ENCODE measurements at places on chromosomes 2 and 18. TPM values are rescaled to one million over a fixed set of nuclear protein-coding genes. Genes with fewer than 3 reads are reported as not detected.

KCNIP3 gene
- 0.46 TPM for total RNA-seq

G6PC2 gene
- total RNA-seq = not detected

SPAST gene
- total RNA-seq = 11.5 TPM

COL6A3 gene
- total RNA-seq = 21.1 TPM

SAG gene
- total RNA-seq = not detected

IL36RN gene
- not detected for total RNA-seq

- H3K27me3 ChIP-seq = no peaks in the 10 kb centered on the region
- H3K36me3 ChIP-seq = no peaks in the 10 kb centered on the region
- H3K4me3 ChIP-seq = no peak overlapping the region
- H3K27ac ChIP-seq = no peak overlapping the region
- no peak for DNase-seq
Measured at GRCh38 chr2:213007290-213007838, 144.0 kb downstream of the IKZF2 start.

- peak overlapping the region; percentile 72 for H3K27ac ChIP-seq
- no peak for DNase-seq
- H3K4me1 ChIP-seq = no peaks in the 10 kb centered on the region
- H3K36me3 ChIP-seq = no peaks in the 10 kb centered on the region
Measured at GRCh38 chr18:48800876-48801727, 149.7 kb downstream of the SMAD7 start.

GRCh38 chr18:9690418-9691188 lies 17.5 kb upstream of the RAB31 start:
- no peaks in the 10 kb centered on the region for H3K27me3 ChIP-seq
- no peaks in the 10 kb centered on the region for H3K4me1 ChIP-seq
- no peak overlapping the region for H3K4me3 ChIP-seq
- no peak for DNase-seq

- H3K27ac ChIP-seq = no peak overlapping the region
- H3K36me3 ChIP-seq = no peaks in the 10 kb centered on the region
- H3K4me1 ChIP-seq = no peaks in the 10 kb centered on the region
Measured at GRCh38 chr2:37832590-37833197, 92.4 kb upstream of the RMDN2 start.

GRCh38 chr2:79099140-79099686 lies 11.4 kb upstream of the REG1B start:
- no peak overlapping the region for H3K27ac ChIP-seq
- no peak overlapping the region for H3K4me3 ChIP-seq
- H3K4me1 ChIP-seq = no peaks in the 10 kb centered on the region
- H3K27me3 ChIP-seq = no peaks in the 10 kb centered on the region
- DNase-seq = no peak
- H3K36me3 ChIP-seq = no peaks in the 10 kb centered on the region

- no peaks in the 10 kb centered on the region for H3K27me3 ChIP-seq
- no peak overlapping the region for H3K27ac ChIP-seq
- H3K4me3 ChIP-seq = no peak overlapping the region
- no peaks in the 10 kb centered on the region for H3K36me3 ChIP-seq
Measured at GRCh38 chr2:166334805-166335204, 40.9 kb downstream of the SCN9A start.

GRCh38 chr2:149329068-149329467 lies 1.3 kb upstream of the LYPD6 start:
- H3K4me1 ChIP-seq = no peaks in the 10 kb centered on the region
- H3K27ac ChIP-seq = no peak overlapping the region
- no peaks in the 10 kb centered on the region for H3K36me3 ChIP-seq
- no peak overlapping the region for H3K4me3 ChIP-seq
- H3K27me3 ChIP-seq = no peaks in the 10 kb centered on the region

DNA sequence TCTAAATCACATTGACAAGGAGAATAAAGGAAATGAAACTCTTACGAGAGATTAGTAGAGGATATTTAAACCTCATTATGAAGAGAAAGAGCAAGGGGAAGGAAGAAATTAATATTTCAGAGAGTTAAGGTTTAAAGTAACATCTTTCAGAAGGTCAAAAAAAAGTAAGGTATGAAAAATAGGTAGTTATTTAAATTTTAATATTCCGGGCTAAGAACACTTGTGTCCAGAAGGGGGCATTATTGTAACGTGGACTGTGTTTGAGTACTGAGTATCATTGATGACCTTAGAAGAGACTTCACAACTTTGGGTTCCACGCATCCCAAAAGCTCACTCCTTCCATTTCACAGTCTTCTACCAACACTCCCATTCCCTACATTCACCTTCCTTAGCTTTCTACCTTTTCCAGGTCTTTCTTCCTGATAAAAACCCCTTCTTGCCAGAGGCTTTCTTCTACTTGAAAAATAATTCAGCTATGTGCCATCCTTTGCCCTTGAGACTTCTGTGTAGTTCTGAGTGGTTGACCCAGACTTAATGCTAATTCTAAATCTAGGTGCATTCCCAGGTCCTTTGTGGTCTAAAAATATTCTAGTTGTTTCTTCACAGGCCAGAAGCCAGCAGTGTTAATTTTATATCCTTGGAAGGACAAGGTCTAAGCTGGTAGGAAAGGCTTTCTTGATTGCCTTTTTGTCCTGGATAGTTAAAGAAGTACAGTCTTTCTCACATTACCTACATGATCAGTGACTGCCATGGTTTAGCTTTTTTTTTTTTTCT lies 16.5 kb downstream of the DYNC1I2 start:
- no peak overlapping the region for H3K4me3 ChIP-seq
- peaks cover 9% of the 10 kb centered on the region for H3K4me1 ChIP-seq
- DNase-seq = no peak
- no peaks in the 10 kb centered on the region for H3K27me3 ChIP-seq

DNA sequence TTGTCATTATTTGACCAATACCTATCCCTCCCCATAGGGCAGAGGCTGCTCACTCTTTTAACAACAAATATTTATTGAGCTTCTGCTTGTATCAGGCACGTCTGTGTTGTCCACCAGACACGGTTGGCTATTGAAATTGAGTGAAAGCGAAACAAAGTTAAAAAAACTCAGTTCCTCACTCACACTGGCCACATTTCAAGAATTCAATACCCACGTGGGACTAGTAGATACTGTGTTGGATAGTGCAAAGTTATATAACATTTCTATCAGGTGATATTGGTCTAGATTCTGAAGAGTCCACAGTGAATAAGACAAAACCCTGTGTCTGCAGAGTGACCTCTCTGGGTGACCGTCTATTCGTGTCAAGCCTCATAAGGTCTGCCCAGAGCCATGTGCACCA lies 43.9 kb upstream of the GALR1 start:
- no peak overlapping the region for H3K27ac ChIP-seq
- no peaks in the 10 kb centered on the region for H3K36me3 ChIP-seq

Measured in right lobe of liver (tissue), 6 donors.